ENCODE measurements at places on chromosomes 5 and 9.
A peak's percentile ranks its signal among the peaks of the same experiment; 100 is the strongest.

- DNase-seq: no peak
These were observed 79.6 kb upstream of the SLCO6A1 start for GRCh38 chr5:102578362-102578761.

GRCh38 chr5:150454492-150455229 is 5.1 kb upstream of the RPS14 start:
- no peak for DNase-seq

DNA sequence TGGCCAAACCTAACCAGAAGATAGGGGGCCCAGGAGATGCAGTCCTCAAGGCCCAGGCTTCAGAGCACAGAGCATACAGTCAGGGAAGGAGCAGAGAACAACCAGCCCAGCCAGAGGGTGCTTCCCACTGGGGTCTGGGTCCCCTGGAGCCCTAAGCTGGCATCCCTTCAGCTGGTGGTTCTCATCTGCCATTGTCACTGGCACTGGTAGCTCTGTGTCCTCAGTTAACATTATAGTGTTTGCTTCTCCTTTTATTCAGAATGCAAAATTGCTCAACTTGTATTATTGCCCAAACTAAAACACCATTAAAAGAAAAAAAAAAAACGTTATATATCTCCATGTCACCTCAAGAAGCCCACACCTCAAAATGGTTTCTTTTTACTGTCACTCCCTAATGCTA is 219.2 kb downstream of the ENC1 start:
- no peak for DNase-seq

DNA sequence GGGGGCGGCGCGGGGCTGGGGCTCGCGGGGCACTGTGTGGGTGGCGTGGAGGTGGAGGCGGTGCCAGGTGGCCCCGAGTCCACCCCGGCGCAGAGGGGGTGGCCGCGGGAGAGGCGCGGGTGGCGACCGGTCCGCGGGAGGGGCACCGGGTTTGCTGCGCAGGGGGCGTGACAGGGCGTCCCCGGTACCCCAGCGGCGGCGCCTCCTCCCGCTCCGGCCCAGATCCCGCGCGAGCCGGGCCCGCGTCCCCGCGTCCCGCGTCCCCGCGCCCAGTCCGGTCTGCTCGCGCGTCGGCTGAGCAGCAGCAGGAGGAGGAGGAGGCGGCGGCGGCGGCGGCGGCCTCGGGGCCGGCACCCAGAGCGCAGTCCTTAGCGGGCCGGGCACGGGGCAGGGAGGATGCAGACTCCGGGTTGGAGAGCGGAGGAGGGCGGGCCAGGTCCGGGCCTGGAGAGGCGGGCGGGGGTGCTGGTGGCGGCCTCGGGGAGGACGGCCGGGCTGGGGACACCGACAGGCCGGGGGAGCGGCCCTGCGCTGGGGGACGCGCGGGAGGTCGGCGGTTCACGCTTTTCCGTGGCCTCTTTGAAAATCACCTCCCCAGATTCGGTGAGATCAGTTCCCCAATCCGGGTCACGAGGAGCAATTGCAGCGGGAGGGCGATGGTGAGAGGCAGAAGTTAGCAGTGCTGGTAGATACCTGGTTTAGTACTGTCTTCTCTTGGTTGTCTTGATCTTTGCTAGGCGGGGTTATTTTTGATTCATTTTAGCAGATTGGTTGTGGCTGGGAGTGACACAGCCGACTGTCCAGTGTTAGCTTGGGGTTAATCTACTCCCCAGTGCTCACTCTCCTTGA is 1.7 kb downstream of the TRIO start:
- peak; percentile 83 for DNase-seq

- no peak for DNase-seq
These were observed 20.8 kb upstream of the CERCAM start for GRCh38 chr9:128399861-128400260.

DNA sequence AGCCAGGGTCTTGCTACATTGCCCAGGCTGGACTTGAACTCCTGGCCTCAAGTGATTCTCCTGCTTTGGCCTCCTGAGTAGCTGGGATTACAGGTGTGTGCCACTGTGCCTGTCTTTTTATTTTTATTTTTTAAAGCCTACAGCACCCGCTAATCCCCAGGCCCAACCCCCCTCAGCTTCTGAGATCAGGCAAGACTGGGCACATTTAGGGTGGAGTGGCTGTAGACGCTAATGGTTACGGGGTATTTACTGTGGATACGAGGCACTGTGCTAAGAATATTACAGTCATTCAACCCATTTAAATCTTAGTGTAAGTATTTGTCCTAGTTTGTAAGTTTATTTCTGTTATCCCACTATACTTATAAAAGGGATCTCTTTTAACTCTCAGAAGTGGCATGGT is 175.2 kb downstream of the FANCC start:
- no peak for DNase-seq

DNA sequence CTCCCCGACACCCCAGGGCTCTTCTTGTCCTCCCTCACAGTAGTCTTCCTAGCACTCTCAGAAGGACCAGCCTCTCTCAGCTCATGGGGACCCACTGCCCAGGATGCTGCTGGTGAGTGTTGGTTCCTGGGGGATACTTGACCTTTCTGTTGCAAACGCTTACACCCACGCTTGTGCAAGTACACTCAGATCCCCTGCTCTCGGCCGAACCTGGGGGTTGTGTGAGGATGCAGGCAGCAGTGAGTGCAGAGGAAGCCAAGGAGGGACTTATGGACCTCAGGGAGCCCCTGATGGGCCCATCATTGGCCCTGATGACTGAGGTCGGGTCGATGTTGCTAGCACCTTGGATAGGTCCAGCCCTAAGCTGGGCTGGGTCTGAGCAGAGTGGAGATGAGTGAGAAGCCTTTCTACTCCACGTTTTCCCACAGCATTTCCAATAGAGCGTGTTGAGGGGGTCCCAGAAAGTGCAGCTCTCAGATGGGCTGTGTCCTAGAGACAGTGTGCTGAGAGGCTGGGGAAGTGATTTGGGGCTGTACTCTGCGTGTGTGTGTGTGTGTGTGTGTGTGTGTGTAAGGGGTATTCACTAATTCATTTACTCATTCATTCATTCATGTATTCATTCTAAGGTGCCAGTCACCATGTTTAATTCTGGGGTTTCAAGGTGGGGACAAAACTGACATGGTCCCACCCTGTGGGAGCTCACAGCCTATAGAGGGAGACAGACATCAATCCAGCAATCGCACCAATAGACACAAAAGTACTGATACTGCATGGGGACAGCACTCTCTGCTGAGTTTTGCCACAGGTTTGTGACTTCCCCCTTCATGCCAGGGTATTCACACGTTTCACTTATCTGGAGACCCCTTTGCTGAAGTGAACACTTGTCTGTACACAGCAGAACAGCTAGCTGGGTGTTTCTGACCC is 25.2 kb upstream of the PITX1 start:
- DNase-seq: no peak

GRCh38 chr5:113256671-113257452 is 177.9 kb downstream of the TSSK1B start:
- DNase-seq: no peak

- DNase-seq: no peak
These were observed 18.5 kb downstream of the GBGT1 start for GRCh38 chr9:133144904-133145851.

DNA sequence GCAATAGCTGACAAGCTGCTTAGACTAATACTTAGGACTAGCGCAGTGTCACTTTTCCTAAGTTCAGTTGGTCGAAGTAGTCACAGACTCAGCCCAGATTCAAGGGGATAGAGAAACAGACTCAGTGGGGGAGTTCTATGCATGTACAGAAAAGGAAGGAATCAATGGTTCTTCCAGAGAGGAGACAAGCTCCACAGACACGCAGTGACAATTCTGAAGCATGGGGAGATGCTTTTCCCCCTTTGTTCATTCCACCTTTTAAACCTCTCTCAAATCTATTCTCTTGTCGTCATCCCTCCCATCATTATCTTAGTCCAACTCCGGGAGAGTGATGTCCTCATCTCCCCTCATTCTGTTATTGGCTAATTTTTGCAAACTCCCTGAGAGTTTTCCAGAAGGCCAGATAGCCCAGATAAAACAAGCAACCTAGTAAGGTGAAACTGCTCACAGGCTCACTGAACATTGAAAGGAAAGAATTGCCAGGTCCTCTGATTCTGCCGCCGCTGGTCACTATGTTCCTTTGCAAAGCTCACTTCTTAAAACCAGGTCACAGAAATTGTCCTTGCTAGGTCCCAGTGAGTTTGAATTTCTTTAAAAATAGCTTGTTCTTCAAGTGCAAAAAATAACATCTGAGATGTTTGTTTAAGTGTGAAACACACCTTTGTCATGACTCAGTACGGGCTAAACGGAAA is 13.4 kb upstream of the STRBP start:
- DNase-seq: no peak

DNA sequence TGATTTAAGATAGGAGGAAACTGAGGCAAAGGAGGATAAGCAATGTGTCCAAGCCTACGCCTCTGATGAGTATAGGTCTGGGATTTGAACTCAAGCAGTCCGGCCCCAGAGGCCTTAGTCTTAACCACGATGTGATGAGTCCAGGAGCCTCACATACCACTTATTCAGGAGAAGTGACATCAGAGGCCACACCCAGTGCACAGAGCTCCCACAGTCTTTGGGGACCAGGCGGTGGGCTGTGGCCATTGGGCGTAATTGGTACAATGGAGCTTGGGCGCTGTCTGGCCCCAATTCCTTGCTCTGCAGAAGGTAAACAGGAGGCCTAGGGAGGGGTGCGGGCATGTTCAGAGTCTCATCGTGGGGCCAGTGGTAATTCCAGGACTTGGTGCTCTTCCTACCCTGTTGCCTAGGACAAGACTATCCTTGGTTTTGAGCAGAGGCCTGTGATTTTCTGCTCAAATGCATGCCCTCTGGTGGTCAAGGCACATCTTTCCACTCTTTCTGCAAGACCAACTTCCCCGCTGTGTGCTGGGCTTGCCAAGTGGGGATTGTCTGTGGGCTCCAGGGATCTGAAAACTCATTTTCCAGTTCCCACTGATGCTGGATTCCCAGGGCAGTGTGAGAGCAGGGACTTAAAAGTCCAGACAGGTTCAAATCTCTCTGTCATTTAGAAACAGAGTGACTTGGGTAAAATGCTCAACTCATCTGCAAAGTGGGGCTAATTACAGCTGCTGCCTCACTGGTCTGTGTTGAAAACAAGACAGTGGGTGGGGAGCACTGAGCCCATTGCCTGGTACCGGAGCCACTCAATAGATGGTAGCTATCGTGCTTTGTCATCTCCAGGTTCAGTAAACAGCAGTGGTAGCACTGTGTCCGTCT is 15.8 kb downstream of the NDST1 start:
- DNase-seq: peak; percentile 79

- no peak for DNase-seq
These were observed 78.6 kb upstream of the MPDZ start for GRCh38 chr9:13358128-13358527.

DNA sequence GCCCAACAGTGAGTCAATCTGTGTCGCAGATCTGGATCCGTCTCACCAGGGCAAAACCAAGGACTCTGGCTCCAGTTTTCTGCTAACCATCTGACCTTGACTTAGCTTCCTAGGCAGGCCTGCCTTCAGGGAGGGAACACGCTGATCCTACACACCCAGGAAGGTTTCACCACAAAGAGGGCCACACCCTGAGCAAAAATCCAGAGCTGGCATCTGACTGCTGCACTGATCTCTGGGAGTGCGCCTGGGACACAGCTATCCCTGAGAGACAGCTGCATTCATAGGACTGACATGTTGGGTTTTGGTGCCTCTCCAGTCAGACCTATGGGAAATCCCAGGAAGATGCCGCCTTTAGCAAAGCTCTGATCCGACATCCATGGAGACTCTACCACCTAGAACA is 47.5 kb downstream of the CDK5RAP2 start:
- no peak for DNase-seq

- DNase-seq: no peak
These were observed 248.4 kb downstream of the TLR4 start for GRCh38 chr9:117952581-117952980.

- DNase-seq: no peak
These were observed 17.2 kb downstream of the PPARGC1B start for GRCh38 chr5:149747141-149747832.

DNA sequence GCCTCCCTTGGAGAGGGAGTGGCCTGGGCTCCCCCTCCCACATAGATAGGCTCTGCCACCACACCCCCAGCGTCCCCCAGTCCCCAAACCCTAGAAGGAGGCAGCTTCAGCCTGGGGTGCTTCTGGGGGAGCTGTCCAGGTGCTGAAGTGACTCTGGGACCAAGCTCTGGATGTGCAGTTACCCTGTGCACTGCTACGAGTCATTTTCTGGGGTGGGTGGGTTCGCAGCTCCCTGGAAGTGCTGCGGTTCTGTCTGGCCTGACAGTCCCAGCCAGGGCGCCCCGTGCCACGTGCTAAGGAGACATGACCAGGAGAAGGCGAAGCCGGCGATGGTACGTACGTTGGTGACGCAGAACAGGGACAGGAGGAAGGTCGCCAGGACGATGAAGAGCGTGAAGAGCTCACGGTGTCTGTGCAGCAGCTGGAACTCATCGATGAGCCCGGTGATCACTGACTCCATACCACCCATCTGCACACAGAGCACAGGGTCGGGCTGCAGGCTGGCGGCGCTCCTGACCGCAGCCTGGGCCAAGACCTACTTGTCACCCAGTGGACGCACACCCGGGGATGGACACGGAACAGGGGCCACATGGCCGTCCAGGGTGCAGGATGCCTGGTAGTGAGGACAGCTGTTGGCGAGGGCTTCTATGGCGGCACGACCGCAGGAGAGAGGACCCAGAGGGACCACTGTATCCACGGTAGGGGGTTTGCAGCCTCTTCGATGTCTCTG is 35.7 kb downstream of the SLC6A3 start:
- DNase-seq: no peak

GRCh38 chr5:1930501-1930879 is 47.8 kb upstream of the IRX4 start:
- DNase-seq: no peak

DNA sequence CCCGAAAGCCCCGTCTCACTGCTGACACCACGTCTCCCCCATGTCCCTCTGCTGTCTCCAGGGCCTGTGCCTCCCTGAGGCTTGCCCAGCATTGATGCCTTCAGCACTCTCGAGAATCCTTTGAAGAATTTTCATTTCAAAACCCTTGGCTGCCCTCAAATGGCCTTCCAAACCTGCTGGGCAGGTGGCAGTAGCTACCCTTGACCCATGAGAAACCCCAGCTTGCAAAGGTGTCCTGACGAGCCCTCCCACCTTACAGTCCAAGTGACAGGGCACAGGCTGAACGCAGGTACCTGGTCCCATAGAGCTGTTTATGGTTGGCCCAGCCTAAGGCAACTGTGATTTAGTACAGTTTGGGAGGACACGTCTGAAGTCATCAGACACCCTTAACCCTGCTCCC is 97.2 kb upstream of the SPIN1 start:
- DNase-seq: no peak

- no peak for DNase-seq
These were observed 243.7 kb downstream of the KCTD16 start for GRCh38 chr5:144414202-144415029.

GRCh38 chr9:526904-527591 is 312.4 kb downstream of the DOCK8 start:
- no peak for DNase-seq

- DNase-seq: no peak
These were observed 405.9 kb downstream of the ZSWIM6 start for GRCh38 chr5:61737964-61738340.

Data from SK-N-SH (cell line).